ENCODE measurements at places on chromosomes 11 and 22.

DNA sequence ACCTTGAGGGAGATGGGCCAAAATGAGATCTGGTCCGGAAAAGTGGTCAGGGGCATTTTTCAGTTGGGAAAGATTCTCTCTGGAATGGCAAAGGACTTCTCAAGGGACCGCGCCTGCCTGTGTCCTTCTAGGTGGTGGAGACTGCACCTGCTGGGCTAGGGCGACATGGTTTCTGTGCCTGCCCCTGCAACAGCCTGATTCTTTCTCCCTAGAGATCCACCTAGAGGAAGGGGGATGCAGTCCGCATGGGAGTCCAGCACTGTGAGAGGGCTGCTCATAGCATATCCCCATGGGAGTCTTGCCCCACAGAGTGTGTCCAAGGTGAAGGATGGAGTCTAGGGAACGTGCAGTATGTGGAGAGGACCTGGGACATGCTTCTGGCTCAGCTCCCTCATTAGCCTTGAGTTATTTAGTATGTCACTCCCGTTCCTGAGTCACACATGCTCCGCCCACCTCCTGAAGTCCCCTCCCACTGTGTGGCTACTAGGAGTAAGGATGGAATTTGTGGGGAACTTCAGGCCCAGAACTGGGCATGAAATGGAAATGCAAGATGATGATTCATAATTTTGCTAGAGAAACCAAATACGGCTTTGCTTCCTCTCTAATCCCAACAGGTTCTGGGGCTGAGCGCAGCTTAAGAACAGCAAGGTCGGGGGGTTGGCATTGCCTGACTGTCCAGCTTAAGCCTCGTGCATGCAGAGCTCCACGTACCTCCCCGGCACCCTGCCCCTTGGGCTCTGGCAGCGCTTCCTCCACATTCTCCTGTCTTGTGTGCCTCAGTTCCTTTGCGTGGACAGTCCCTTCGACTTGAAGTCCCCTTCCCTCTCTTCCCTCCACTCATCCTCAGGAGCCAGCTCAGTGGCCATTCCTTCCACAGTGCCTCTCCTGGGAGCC is 35.0 kb downstream of the GRIK4 start:
- no peak for DNase-seq

- DNase-seq: no peak
Measured at GRCh38 chr11:82871646-82872045, 28.6 kb downstream of the PRCP start.

GRCh38 chr11:46237248-46238077 is 40.0 kb upstream of the CREB3L1 start:
- DNase-seq: peak; percentile 39

DNA sequence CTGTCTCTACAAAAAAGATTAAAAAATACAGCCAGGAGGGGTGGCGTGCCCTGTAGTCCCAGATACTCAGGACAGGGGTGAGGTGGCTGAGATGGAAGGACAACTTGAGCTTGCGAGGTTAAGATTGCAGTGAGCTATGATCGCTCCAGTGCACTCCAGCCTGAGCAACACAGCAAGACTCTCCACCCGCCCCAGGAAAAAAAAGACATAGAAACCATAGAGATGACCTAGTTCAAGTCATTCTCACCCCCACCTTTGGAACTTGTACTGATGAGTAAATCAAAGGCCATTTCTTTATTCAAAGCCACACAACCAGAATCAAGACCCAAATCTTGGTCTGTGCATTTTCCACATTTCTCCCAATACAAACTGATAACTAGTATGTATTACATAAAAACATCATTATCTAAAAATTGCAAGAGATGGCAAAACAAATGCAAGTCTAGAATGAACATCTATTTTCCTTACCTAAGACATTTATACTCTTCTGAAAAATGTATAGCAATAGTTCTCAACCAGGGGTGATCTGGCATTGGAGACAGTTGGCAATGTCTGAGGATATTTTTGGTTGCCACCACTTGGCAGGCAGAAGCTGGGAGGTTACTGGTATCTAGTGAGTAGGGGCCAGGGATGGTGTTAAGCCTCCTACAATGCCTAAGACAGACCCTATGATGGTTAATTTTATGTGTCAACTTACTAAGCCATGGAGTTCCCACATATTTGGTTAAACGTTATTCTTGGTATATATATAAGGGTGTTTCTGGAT is 34.6 kb downstream of the LGR4 start:
- DNase-seq: no peak

DNA sequence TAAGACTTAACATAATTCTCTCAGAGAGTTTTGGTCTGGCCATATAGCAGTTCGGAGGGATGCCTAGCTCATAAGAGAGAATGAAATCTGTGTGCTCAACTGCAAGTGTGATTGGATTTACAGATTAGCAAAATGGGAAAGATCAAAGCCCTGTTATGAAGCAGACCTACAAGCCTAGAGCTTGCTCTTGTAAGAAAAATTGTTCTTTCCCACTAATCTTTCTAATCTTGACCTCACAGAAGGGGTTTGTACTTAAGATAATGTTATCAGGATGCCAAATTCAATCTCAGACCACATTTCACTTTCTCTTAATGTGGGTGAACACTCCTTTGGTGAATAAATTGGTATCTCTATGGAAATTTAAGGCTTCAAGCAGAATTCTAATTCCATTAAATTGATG is 267.2 kb downstream of the RAB38 start:
- DNase-seq: no peak

DNA sequence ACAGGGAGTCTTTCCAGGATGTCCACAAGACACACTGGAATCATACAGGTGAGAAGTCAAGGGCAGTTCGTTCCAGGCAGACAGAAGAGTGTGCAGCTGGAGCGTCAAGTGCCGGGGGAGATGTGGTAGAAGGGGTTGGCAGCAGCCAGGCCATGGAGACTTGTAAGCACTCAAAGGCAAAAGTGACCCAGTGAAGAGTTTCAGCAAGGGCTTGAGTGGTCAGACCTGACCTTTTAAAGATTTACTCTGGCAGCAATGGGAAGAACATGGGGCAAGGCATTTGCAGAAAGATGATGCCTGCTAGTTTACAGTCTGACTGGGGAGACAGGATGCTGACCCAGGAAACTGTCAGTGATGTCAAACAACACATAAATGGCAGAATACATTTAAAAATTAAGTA is 29.0 kb downstream of the P4HA3 start:
- no peak for DNase-seq

- DNase-seq: peak; percentile 90
Measured at GRCh38 chr11:57567515-57568329, at the start of gene UBE2L6. Gene UBE2L6, minus strand, starts transcription at chr11:57567672. Its CDS starts 61 bp downstream, at chr11:57567611.

- DNase-seq: no peak
Measured at GRCh38 chr11:93529707-93530467, 13.3 kb downstream of the SMCO4 start.

GRCh38 chr11:83951521-83951920 is 665.4 kb upstream of the CCDC90B start:
- no peak for DNase-seq

DNA sequence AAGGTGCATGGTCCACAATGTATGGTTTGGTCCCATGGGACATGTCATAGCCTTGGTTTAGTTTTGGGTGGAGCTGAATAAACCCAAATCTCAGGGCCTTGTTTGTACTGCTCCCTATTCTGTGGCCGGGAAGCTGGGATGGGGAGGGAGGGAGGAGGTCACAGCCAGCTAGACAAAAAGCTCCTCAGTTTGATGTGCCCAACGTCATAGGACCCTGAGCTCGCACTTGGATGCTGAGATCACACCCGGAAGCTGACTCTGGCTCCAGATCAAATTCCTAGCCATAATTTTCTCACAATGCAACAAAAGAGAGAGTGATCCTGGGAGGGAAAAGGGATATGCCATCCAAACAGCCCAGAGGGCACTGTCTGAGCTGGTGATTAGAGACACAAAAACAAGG is 1.5 kb downstream of the HSPB2 start:
- DNase-seq: no peak

DNA sequence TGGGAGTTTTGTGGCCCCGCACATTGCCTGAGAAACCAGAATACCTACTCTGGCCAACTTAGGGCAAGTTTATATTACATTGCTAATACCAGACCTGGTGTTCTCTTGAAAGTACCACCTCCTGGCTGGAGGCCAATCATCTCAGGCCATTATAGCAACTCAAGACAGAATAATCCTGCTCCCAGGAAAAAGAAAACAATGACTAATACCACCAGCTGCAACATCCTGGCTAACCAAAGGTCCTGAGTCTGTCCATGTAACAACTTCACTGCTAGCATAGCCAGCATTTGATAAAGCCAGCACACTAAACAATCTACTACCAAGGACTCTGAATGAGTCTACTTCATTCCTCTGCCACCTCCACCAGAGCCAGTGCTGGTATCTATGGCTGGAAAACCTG is 1298.7 kb upstream of the CNTN5 start:
- DNase-seq: no peak

GRCh38 chr11:40819230-40819629 is 640.2 kb downstream of the LRRC4C start:
- DNase-seq: no peak

- no peak for DNase-seq
Measured at GRCh38 chr11:10746871-10747270, 4.2 kb upstream of the CTR9 start.

DNA sequence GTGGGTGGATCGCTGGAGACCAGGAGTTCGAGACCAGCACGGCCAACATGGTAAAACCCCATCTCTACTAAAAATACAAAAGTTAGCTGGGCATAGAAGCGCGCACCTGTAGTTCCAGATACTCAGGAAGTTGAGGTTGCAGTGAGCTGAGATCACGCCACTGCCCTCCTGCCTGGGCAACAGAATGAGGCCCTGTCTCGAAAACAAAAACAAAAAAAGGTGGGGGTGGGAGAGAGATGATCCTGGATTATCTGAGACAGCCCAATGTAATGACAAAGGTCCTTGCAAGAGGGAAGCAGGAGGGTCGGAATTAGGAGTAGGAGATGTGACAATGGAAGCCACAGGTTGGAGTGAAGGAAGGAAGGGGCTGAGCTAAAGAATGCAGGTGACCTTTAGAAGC is 87.6 kb upstream of the APOA1 start:
- DNase-seq: no peak

GRCh38 chr22:36610056-36610455 is 81.1 kb upstream of the EIF3D start:
- no peak for DNase-seq

GRCh38 chr11:10130875-10131274 is 163.1 kb downstream of the SBF2 start:
- no peak for DNase-seq

DNA sequence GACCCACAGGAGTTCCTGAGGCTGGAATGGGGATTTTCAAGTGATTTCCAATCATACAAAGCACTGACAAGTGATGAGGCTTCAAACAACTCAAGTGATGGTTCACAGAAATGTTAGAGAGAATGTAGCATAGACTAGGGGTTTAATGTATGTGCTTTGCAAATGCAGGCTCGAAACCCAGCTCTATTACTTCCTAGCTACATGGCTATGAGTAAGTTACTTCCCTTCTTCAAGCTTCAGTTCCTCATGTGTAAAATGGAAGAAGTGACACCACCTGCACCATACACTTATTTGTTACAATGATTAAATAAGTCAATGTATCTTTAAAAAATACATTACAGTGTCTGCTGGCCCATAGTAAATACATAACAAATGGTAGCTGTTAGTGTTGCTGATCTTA is 139.8 kb downstream of the CCDC81 start:
- DNase-seq: no peak

DNA sequence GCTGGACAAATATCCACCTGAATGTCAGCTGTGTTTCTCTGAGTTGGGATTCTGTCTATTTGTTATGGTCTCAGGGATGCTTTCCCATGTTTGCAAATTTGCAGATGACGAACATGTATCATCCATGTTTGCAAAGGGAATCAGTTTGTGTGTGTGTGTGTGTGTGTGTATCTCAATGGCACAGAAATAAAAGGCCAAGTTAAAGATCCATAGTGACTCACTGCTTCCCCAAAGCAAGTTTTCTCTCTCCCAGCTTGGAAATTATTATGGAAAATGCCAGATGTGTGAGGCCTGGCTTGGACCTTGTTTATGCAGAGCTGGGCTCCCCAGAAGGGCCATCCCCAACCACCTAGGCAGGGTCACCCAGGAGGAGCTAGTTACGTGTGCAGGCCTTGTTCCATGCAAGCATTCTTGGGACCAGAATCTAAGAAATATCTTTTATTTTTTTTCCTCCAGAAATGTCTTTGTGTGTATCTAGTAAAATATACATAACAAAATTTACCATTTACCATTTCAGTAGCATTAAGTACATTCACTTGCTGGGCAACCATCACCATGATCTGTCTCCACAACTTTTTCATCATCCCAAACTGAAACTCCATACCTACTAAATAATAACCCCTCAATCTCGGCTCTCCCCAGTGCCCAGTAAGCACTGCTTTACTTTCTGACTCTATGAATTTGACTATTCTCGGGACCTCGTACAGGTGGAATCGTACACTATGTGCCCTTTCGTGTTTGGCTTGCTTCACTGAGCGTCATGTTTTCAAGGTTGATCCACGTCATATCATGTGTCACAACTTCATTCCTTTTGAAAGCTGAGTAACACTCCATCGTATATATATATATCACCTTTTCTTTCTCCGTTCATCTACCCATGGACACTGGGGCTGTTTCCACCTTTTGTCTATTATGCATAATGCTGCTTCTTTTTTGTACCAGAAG is 56.6 kb upstream of the WNT7B start:
- DNase-seq: no peak

- DNase-seq: no peak
Measured at GRCh38 chr11:91776655-91777054, 448.0 kb upstream of the FAT3 start.

GRCh38 chr11:115497303-115497702 is 6.9 kb downstream of the CADM1 start:
- peak; percentile 38 for DNase-seq

GRCh38 chr22:35893698-35894097 is 134.9 kb downstream of the RBFOX2 start:
- no peak for DNase-seq

DNA sequence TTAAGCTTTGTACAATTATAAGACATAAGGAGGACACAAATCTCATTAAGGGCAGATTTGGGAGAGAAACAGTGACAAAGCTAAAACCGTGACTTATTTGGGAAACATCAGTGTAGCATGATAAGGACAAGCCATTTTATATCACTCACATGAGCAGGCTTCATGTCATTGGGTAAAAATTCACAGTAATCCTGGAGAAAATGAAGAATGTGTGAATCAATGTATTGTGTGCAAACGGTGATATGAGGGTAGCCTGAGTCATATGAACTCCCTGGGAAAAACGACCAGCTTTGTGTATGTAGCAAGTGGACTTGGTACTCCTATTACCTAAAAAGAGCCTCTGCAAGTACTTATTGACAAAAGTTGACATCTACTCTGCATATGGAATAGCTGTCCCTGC is 6.0 kb upstream of the TRIM34 start:
- DNase-seq: no peak

DNA sequence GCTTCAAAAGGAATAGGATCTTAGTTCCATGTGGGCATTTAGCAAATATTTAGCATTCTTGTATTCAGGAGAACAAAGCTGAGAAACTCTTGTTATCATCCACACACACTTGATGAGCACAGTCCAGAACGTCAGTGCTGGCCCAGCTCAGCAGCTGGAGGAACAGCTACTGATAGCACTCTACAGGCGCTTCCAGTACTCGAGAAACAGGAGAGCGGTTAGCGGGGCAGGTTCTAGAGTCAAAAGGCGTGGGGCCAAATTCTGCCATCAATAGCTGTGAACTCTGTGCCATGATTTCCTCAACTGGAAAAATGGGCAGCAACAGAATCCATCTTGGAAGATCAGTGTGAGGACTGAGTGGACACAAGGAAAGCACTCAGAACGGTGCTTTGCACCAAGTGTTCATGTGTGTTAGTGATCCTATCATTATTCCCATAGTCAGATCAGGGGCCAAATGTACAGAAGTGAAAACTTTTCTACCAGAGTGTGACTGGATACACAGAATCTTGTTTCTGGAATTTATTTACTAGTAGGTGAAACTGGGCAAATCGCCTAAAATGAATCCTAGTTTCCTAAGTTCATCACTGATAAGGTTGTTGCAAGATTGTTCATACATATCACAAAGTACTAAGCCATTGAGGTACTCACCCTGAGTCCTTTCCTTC is 3.2 kb downstream of the JOSD1 start:
- DNase-seq: no peak
